Activated T-cell treated with anti-CD3 and anti-CD28 coated beads, Interleukin-2, amount 50 U/mL, for 72 hours (primary cell): ENCODE measurements at places on chromosomes 3 and 15. TPM values are rescaled to one million over a fixed set of nuclear protein-coding genes. Genes with fewer than 3 reads are reported as not detected.

DNA sequence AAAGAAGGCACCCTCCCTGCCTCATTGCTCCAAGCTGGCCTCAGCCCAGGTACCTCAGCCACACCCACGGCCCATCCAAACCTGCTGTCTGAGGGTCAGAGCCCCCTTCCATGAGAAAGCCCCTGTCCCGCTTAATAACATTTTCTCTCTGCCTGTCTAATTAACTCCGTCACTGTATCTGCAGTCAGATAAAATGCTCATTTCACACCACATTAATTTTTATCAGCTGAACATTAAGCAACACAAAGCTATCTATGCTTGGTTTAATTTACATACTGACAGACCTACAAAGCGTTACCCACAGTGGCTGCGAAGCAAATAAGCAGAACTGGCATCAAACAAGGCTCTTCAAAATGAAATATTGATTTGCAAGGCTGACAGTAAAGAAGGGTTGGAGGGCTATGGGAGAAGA, 309.8 kb upstream of the ICE2 start:
- H3K36me3 ChIP-seq: peaks cover 15% of the 10 kb centered on the region
- H3K4me3 ChIP-seq: peak overlapping the region; percentile 53
- peaks cover 47% of the 10 kb centered on the region for H3K4me1 ChIP-seq
- no peak overlapping the region for H3K27ac ChIP-seq

- no peak overlapping the region for H3K4me3 ChIP-seq
- H3K36me3 ChIP-seq: peaks cover 9% of the 10 kb centered on the region
- H3K4me1 ChIP-seq: no peaks in the 10 kb centered on the region
Observed at GRCh38 chr3:31488475-31489017, 44.2 kb upstream of the STT3B start.

- peaks cover 4% of the 10 kb centered on the region for H3K4me1 ChIP-seq
- no peak overlapping the region for H3K27ac ChIP-seq
- peaks cover 4% of the 10 kb centered on the region for H3K36me3 ChIP-seq
- no peak overlapping the region for H3K4me3 ChIP-seq
- no peak for DNase-seq
Observed at GRCh38 chr3:40516201-40516600, 8.6 kb upstream of the ZNF621 start.

DNA sequence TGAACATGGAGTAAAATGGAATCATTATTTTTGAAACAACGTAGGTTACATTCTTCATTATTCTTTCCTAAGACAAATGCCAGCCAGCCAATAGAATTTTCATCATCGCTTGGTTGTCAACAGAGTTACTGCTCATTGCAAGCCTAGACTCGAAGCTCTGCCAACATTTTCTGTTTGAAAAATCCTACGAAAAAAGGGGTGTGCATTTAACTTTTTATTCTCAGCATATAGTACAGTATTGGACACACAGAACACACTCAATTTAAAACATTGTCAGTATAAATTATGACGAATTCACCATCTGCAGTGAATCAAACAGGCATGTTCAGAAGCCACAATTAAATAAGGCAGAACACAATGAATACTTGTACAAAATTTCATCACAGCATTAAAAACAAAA, 232.1 kb downstream of the NR1D2 start:
- H3K4me1 ChIP-seq: no peaks in the 10 kb centered on the region
- no peaks in the 10 kb centered on the region for H3K36me3 ChIP-seq
- no peak for DNase-seq
- no peak overlapping the region for H3K27ac ChIP-seq
- no peak overlapping the region for H3K4me3 ChIP-seq

- no peaks in the 10 kb centered on the region for H3K27me3 ChIP-seq
- DNase-seq: no peak
- H3K4me3 ChIP-seq: no peak overlapping the region
- H3K27ac ChIP-seq: no peak overlapping the region
- peaks cover 5% of the 10 kb centered on the region for H3K4me1 ChIP-seq
Observed at GRCh38 chr3:51698209-51698608, 8.7 kb upstream of the GRM2 start.

DNA sequence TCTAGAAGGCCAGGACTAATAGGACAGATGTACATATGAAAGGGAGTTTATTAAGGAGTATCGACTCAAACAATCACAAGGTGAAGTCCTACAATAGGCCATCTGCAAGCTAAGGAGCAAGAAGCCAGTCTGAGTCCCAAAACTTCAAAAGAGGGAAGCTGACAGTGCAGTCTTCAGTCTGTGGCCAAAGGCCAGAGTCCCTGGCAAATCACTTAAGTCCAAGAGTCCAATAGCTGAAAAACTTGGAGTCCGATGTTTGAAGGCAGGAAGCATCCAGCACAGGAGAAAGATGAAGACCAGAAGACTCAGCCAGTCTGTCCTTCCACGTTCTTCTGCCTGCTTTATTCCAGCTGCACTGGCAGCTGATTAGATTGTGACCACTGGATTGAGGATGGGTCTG, 11.1 kb upstream of the CELF6 start:
- H3K4me3 ChIP-seq: no peak overlapping the region
- H3K27me3 ChIP-seq: no peaks in the 10 kb centered on the region
- no peak overlapping the region for H3K27ac ChIP-seq

GRCh38 chr15:38299216-38299615, 46.6 kb downstream of the SPRED1 start:
- H3K36me3 ChIP-seq: no peaks in the 10 kb centered on the region
- no peak overlapping the region for H3K27ac ChIP-seq
- no peaks in the 10 kb centered on the region for H3K27me3 ChIP-seq
- no peak for DNase-seq
- no peak overlapping the region for H3K4me3 ChIP-seq

DNA sequence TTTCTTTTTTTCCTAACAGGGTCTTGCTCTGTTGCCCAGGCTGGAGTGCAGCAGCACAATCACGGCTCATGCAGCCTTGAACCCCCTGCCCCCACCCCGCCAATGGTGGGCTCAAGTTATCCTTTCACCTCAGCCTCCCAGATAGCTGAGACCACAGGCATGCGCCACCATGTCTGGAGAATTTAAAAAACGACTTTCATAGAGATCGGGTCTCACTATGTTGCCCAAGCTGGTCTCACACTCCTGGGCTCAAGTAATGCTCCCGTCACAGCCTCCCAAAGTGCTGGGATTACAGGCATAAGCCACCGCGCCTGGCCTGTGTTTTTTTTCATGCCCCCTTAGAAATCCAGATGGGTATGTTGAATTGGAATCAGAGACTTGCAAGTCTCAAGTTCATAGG, 40.3 kb downstream of the ERICH6 start:
- H3K27ac ChIP-seq: no peak overlapping the region
- H3K4me3 ChIP-seq: no peak overlapping the region
- no peaks in the 10 kb centered on the region for H3K36me3 ChIP-seq
- DNase-seq: no peak
- peaks cover 19% of the 10 kb centered on the region for H3K4me1 ChIP-seq

GRCh38 chr3:171860830-171861535, 17.8 kb downstream of the TMEM212 start:
- no peak overlapping the region for H3K4me3 ChIP-seq
- peaks cover 3% of the 10 kb centered on the region for H3K36me3 ChIP-seq
- H3K4me1 ChIP-seq: no peaks in the 10 kb centered on the region
- DNase-seq: no peak
- peaks cover 15% of the 10 kb centered on the region for H3K27me3 ChIP-seq

C3orf33 gene
- total RNA-seq: 3.3 TPM

ZNF660 gene
- total RNA-seq: 0.50 TPM
